ENCODE measurements at places on chromosomes 6 and 20.

DNA sequence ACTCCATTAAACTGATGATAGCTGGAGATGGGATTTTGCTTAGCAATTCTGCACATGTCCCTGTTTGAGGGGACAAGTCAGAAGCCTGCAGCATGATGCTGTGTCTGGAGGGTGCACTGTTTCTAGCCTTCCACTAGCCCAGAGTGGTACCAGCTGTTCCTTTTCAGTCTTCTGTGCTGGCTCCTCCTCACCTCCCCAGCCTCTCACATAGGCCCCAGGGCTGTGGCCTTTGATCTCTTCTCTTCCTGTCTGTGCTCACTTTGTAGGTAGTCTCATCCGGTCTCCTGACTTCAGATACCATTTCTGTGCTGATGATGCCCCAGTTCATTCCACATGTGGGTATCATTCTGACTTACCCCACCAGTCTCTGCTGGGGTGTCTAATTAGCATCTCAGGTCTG, 126.3 kb downstream of the HIVEP1 start:
- no peak for DNase-seq

DNA sequence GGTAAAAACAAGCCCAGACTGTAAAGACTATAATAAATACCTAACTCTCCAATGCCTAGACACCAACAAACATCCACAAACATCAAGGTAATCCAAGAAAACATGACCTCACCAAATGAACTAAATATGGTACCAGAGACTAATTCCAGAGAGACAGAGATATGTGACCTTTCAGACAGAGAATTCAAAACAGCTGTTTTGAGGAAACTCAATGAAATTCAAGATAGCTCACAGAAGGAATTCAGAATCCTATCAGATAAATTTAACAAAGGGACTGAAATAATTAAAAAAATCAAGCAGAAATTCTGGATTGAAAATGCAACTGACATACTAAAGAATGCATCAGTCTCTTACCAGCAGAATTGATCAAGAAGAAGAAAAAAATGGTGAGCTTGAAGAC, 26.6 kb downstream of the NCOA6 start:
- no peak for DNase-seq

DNA sequence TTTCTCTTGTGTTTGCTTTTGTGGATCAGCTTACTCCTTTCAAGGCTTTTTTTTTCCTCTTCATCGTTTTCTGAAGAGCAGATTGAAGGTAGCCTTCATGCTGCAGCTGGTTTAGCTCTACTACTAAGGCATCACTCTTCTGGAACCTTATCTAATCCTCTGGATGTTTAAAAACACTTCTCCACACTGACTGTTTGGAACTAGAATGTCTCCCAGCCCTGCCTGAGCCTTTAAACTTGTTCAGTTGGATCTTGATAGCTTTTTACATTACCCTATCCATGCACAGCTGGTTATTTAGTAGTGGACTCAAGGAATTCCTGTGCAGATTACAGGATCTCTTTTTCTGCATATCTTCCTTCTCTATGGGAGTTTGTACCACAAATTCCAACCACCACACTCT, 108.9 kb upstream of the ASCC3 start:
- no peak for DNase-seq

DNA sequence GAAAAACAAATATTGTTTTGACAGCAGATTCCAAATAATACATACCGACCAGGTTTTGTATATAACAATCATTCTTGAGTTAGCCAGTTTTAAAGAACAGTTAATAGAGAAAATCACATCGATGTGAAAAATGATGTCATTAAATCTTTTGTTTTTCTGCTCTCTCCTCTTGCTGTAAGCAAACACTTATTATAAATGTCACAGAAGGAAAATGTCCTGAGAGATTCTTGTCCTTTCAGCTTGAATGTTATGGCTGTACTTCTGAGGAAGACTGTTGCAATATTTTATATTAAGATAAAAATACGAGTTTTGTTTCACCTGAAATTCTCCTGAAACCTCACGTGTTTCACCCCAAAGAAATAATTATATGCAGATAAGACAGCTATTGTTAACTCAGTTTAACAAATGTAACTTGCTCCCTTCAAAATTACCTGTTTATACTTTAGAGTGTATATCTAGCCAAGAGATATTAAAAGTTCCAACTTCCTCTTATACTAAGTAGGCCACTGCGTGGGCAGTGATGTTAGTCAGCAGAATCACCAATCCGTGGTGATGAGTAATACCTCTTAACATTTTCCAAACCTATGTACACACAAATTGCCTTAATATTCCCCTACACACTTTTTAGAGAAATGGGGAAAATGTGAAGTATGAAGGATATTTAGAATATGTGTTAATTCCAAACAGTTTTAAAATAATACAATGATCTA, 1111.4 kb upstream of the CITED2 start:
- DNase-seq: no peak

- no peak for DNase-seq
Observed at GRCh38 chr20:48791666-48792071, 36.1 kb downstream of the PREX1 start.

GRCh38 chr6:70763754-70764510, 96.2 kb downstream of the SMAP1 start:
- DNase-seq: no peak

DNA sequence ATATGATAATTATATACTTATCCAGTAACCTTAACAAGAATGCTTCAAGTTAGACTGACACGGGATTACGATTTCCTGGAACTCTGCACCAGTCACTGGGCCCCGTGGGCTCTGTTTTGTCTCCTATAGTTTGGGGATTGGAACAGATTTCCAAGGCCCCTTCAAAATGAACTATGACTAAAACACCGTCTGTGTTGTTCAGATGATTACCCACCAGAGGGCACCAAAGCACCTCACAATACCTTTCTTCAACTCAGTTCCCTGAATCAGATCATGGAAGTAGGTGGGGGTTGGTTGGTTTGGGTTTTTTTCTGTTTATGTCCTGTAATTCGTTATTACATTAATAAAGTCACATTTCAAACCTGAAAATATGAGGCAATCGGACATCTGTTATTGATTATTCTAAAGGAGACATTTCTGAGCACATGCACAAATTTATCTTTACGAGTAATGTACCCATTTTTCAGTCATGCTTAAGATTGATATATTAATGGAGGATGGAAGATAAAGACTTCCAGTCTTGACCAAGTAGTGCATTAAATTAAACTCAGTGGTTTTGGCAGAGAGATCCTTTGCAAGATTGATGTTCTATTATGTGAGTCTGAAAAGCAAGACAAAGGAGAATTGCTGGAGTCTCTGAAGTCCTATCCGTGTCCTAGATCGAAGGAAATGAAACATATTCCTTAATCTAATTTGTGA, 112.0 kb upstream of the COL21A1 start:
- DNase-seq: no peak

GRCh38 chr6:127279815-127280214, 13.2 kb downstream of the RNF146 start:
- no peak for DNase-seq

DNA sequence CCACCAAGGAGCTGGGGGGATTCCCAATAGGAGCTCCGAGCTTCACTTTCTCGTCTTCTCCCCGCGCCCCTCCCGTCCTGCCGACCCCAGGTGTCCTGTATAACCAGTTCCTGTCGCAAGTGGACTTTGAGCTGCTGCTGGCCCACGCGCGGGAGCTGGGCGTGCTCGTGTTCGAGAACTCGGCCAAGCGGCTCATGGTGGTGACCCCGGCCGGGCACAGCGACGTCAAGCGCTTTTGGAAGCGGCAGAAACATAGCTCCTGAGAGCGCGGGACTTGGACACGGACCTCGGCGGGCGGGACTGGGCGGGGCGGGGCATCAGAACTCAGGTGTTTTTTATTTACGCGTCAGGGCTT, 340 bp upstream of the VARS2 start:
- no peak for DNase-seq

DNA sequence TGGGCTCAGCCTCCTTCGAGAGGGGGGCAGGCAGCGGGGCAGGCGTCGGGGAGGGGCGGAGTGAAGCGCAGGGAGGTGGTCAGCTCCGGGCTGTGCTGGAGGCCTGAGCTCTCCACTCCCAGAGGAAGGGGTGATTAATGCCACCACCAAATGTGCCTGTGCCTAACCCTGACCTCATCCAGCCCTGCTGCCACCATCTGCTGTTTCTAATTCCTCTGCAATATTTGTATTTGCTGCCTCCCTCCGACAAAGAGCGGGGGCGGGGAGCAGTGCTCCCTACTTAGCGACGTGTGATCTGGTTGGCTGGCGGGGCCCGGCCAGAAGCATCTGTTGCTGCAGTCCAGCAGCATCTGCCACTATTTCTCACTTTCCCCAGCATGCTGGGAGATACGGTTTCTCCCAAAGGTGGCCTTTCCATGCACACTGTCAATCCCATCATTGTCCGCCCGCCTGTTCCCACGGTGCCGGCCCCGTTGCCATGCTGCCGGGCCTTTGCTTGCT, 47.0 kb downstream of the DLL1 start:
- no peak for DNase-seq
